ENCODE measurements at places on chromosomes 7 and 10.
A peak's percentile ranks its signal among the peaks of the same experiment; 100 is the strongest.

- DNase-seq, result peak; percentile 26
Observed at GRCh38 chr7:13508586-13508985, 480.9 kb downstream of the ETV1 start.

DNA sequence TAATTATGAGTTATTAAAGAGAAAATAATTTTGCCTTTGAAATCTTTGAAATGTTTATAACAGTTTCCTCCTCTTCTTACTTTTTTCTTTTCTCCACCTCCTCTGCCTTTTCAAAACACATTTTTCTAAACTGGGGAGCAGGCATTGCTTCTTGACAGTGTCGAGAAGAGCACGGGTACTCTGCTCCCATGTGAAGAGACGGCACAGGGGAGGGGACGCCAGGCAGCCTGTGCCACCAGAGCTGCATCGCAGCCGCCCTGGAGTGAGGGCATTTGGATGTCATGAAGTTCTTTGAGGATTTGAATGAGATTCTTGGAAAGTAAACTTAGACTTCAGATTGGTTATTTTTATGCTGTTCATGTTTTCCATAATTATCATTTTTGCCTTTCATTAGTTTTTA, 149.7 kb downstream of the ACTR3B start:
- no peak for DNase-seq

- DNase-seq, result no peak
Observed at GRCh38 chr7:44318332-44318731, 7.1 kb downstream of the CAMK2B start.

- peak; percentile 57 for DNase-seq
Observed at GRCh38 chr10:60479305-60480020, 89.8 kb upstream of the ANK3 start.
